ENCODE measurements at places on chromosomes 3 and 15.
A peak's percentile ranks its signal among the peaks of the same experiment; 100 is the strongest.

GRCh38 chr3:121735047-121735696 lies 14.4 kb downstream of the GOLGB1 start:
- H3K36me3 ChIP-seq, result peaks cover 5% of the 10 kb centered on the region
- H3K27me3 ChIP-seq, result no peaks in the 10 kb centered on the region
- H3K27ac ChIP-seq, result no peak overlapping the region
- no peaks in the 10 kb centered on the region for H3K4me1 ChIP-seq

DNA sequence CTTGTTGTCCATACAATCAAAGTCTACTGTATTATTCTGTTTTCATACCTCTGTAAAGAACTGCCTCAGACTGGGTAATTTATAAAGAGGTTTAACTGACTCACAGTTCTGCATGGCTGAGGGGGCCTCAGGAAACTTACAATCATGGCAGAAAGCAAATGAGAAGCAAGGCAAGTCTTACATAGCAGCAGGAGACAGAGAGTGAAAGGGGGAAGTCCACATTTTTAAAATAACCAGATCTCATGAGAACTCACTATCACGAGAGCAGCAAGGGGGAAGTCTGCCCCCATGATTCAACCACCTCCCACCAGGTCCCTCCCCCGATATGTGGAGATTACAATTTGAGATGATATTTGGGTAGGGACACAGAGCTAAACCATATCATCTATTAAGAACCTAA lies 724.6 kb upstream of the CBLB start:
- H3K4me1 ChIP-seq, result peaks cover 4% of the 10 kb centered on the region
- no peak overlapping the region for H3K27ac ChIP-seq
- no peak overlapping the region for H3K4me3 ChIP-seq

- H3K27ac ChIP-seq, result no peak overlapping the region
- no peak overlapping the region for H3K4me3 ChIP-seq
- no peaks in the 10 kb centered on the region for H3K36me3 ChIP-seq
- no peaks in the 10 kb centered on the region for H3K4me1 ChIP-seq
- DNase-seq, result no peak
These were observed 1031.1 kb downstream of the NTRK3 start for GRCh38 chr15:87225436-87225835.

DNA sequence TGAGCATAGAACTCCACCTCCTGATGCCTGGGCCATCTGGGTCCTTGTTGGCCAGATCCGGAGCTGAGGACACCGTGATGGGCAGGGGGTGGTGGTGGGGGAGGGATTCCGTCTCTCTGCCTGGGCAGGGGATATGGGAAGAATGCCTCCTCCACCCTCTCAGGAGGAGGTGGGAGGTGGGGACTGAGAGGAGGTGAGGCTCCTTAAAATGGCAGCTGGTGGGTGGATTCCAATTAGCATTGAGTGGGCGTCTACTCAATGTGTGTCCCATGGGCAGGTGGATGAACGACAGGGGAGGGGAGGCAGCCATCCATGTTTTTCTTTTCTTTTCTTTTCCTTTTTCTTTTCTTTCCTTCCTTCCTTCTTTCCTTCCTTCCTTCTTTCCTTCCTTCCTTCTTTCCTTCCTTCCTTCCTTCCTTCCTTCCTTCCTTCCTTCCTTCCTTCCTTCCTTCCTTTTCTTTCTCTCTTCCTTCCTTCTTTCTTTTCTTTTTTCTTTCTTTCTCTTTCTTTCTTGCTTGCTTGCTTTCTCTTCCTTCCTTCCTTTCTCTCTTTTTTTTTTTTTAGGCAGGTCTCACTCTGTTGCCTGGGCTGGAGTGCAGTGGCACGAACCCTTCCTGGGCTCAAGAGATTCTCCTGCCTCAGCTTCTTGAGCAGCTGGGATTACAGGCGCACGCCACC lies 5.0 kb downstream of the SLC28A1 start:
- no peak overlapping the region for H3K4me3 ChIP-seq
- no peak overlapping the region for H3K27ac ChIP-seq
- no peak for DNase-seq
- no peaks in the 10 kb centered on the region for H3K36me3 ChIP-seq
- H3K27me3 ChIP-seq, result no peaks in the 10 kb centered on the region

GRCh38 chr3:32488474-32489008 lies 14.1 kb downstream of the CMTM6 start:
- no peak for DNase-seq
- H3K27ac ChIP-seq, result no peak overlapping the region
- H3K4me1 ChIP-seq, result no peaks in the 10 kb centered on the region
- no peaks in the 10 kb centered on the region for H3K36me3 ChIP-seq
- H3K4me3 ChIP-seq, result no peak overlapping the region
- H3K27me3 ChIP-seq, result no peaks in the 10 kb centered on the region

GRCh38 chr3:23553353-23553752 lies 252.4 kb upstream of the UBE2E1 start:
- no peak overlapping the region for H3K4me3 ChIP-seq
- H3K27ac ChIP-seq, result no peak overlapping the region
- H3K27me3 ChIP-seq, result no peaks in the 10 kb centered on the region
- no peaks in the 10 kb centered on the region for H3K4me1 ChIP-seq
- no peak for DNase-seq
- H3K36me3 ChIP-seq, result no peaks in the 10 kb centered on the region

GRCh38 chr3:187728940-187729583 lies 16.2 kb downstream of the BCL6 start:
- no peak for DNase-seq
- no peaks in the 10 kb centered on the region for H3K4me1 ChIP-seq
- peaks cover 21% of the 10 kb centered on the region for H3K36me3 ChIP-seq
- H3K27me3 ChIP-seq, result no peaks in the 10 kb centered on the region
- H3K4me3 ChIP-seq, result no peak overlapping the region

DNA sequence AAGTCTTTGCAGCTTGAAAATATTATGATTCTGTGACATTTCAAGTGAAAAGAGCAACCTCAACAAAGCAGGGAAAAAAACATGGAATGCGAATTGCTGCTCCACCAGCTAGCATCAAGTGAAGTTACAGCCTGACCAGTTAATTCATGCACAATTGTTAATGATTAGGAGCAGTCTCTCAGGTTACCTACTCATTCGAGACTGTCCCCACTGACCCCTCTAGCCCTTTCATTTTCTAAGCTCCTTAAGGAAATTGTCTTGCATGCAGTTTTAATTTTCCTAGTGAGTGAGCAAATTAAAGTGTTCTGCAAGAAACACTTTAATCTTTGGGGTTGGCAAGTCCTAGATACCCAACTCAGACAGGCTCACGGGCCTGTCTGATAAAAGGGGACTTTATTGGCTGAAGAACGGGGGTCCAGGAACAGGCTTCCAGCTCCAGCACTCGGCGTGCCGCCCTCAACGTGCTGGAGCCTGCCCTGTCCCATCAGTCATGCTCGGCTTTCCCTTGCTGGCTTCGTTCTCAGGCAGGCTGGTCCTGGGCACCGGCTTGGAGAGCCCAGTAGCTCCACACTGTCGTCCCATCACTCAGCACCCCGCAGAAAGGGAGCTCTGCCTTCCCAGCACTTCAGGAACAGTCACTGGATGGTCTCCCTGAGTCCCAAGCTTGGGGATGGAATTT lies 18.3 kb downstream of the PODXL2 start:
- H3K4me3 ChIP-seq, result no peak overlapping the region
- no peaks in the 10 kb centered on the region for H3K27me3 ChIP-seq

GRCh38 chr3:171672538-171672937 lies 137.7 kb downstream of the PLD1 start:
- no peak for DNase-seq
- H3K36me3 ChIP-seq, result peaks cover 41% of the 10 kb centered on the region
- no peak overlapping the region for H3K4me3 ChIP-seq
- no peaks in the 10 kb centered on the region for H3K27me3 ChIP-seq
- H3K27ac ChIP-seq, result no peak overlapping the region

GRCh38 chr3:40720863-40721262 lies 196.1 kb downstream of the ZNF621 start:
- no peak for DNase-seq
- H3K36me3 ChIP-seq, result no peaks in the 10 kb centered on the region
- H3K27me3 ChIP-seq, result no peaks in the 10 kb centered on the region

GRCh38 chr15:68429691-68430470 lies 2.1 kb downstream of the ITGA11 start:
- peaks cover 6% of the 10 kb centered on the region for H3K4me1 ChIP-seq
- H3K27me3 ChIP-seq, result peaks cover 28% of the 10 kb centered on the region
- H3K27ac ChIP-seq, result no peak overlapping the region
- no peaks in the 10 kb centered on the region for H3K36me3 ChIP-seq
- no peak overlapping the region for H3K4me3 ChIP-seq

DNA sequence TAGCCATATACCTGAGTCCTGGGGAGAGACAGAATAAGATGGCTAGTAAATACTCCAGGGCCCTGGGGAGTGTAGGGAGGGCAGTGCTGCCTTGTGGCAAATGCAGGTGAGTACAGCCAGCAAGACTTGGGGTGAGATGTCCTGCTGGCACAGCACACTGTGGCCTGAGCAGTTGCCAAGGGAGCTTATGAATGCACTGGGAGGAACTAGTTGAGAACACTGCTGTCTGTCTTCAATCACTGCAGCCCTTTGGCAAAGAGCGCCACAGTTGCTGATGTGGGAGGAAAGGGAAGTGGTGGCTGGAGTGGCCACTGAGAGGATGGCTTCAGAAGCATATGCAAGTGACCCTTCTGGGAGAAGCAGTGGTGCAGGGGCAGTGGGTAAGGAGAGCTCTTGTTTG lies 264.6 kb downstream of the RORA start:
- H3K36me3 ChIP-seq, result no peaks in the 10 kb centered on the region
- no peak overlapping the region for H3K27ac ChIP-seq
- peaks cover 12% of the 10 kb centered on the region for H3K4me1 ChIP-seq
- H3K27me3 ChIP-seq, result no peaks in the 10 kb centered on the region
- H3K4me3 ChIP-seq, result no peak overlapping the region
- no peak for DNase-seq

- no peak for DNase-seq
- H3K27ac ChIP-seq, result peak overlapping the region; percentile 55
- H3K4me3 ChIP-seq, result no peak overlapping the region
- peaks cover 39% of the 10 kb centered on the region for H3K4me1 ChIP-seq
These were observed 38.6 kb downstream of the CLEC3B start for GRCh38 chr3:45064512-45065372.

- no peaks in the 10 kb centered on the region for H3K36me3 ChIP-seq
- no peak for DNase-seq
- H3K27ac ChIP-seq, result peak overlapping the region; percentile 76
- H3K4me1 ChIP-seq, result peaks cover 80% of the 10 kb centered on the region
- no peak overlapping the region for H3K4me3 ChIP-seq
These were observed 9.9 kb downstream of the ARL6IP5 start for GRCh38 chr3:69094467-69095205.

DNA sequence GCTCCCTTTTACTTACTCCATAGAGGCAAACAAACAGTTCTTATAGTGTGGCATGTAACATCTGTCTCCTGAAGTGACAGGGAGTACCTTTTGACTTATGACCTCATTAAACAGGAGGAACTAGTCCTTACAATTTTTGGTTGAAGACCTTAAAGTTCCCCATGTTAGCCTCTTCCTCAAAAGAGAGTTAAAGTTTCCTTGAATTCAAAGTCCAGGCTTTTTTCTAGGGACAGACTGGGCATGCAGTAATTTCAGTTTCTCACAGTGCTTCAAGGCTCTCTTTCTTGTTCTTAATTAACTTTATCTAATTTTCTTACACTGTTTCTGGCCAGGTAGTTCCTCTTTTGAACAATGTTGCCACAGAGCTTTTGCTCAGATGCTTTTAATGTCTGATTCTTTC lies 12.1 kb downstream of the GOLM2 start:
- H3K4me3 ChIP-seq, result no peak overlapping the region
- DNase-seq, result no peak
- H3K36me3 ChIP-seq, result no peaks in the 10 kb centered on the region
- no peak overlapping the region for H3K27ac ChIP-seq
- H3K4me1 ChIP-seq, result peaks cover 8% of the 10 kb centered on the region

- no peaks in the 10 kb centered on the region for H3K36me3 ChIP-seq
- H3K27ac ChIP-seq, result no peak overlapping the region
- no peaks in the 10 kb centered on the region for H3K4me1 ChIP-seq
- no peak for DNase-seq
These were observed 113.2 kb upstream of the FGF7 start for GRCh38 chr15:49309889-49310288.

- no peaks in the 10 kb centered on the region for H3K4me1 ChIP-seq
- no peak overlapping the region for H3K4me3 ChIP-seq
- no peak overlapping the region for H3K27ac ChIP-seq
These were observed 41.3 kb downstream of the CDAN1 start for GRCh38 chr15:42695527-42696071.

GRCh38 chr3:158732856-158733200 lies 571 bp upstream of the RARRES1 start:
- H3K27me3 ChIP-seq, result no peaks in the 10 kb centered on the region
- peak overlapping the region; percentile 66 for H3K4me3 ChIP-seq
- H3K36me3 ChIP-seq, result no peaks in the 10 kb centered on the region
- DNase-seq, result no peak

GRCh38 chr3:191473661-191474198 lies 12.8 kb downstream of the PYDC2 start:
- no peak overlapping the region for H3K4me3 ChIP-seq
- DNase-seq, result no peak
- H3K4me1 ChIP-seq, result no peaks in the 10 kb centered on the region
- no peaks in the 10 kb centered on the region for H3K27me3 ChIP-seq
- no peaks in the 10 kb centered on the region for H3K36me3 ChIP-seq

DNA sequence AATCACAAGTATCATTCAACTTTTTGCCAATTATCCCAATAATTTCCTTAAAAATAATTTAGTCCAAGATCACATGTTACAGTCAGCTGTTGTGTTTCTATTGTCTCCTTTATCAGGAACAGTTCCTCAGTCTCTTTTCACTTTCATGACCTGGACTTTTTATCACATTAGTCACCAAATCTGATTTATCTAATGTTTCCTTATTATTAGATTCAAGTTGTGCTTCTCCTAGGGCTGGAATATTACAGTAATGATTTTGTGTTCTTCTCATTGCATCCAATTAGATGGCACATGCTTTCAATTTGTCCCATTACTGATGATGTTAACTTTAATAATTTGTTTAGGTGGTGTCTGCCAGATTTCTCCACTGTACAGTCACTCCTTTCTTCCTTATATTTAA lies 66.3 kb upstream of the DCBLD2 start:
- H3K4me3 ChIP-seq, result no peak overlapping the region
- no peak overlapping the region for H3K27ac ChIP-seq
- no peaks in the 10 kb centered on the region for H3K4me1 ChIP-seq
- no peaks in the 10 kb centered on the region for H3K27me3 ChIP-seq

GRCh38 chr3:130811557-130811956 lies 64.9 kb upstream of the PIK3R4 start:
- H3K27me3 ChIP-seq, result no peaks in the 10 kb centered on the region
- no peak overlapping the region for H3K27ac ChIP-seq

- H3K36me3 ChIP-seq, result no peaks in the 10 kb centered on the region
- no peak for DNase-seq
- no peaks in the 10 kb centered on the region for H3K4me1 ChIP-seq
- H3K27me3 ChIP-seq, result no peaks in the 10 kb centered on the region
- no peak overlapping the region for H3K27ac ChIP-seq
These were observed 209.9 kb upstream of the CTNNB1 start for GRCh38 chr3:40989141-40990061.

DNA sequence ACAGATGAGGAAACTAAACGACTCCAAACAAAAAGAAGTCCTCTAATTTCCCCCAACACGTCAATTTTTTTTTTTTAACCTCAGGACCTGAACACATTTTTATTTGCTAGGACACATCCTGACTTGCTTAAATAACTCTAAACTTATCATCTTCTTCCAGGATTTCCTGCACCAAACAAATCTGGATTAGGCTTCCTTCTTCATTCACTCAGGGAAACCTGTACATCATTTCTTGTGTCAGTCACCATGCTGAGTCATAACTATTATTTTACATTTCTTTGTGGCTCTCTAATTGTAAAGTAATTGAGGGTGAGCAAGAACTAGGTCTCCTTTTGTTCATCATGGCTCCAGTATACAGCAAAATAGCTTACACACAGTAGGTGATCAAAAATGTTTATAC lies 433.4 kb upstream of the GBE1 start:
- H3K4me1 ChIP-seq, result no peaks in the 10 kb centered on the region
- no peaks in the 10 kb centered on the region for H3K36me3 ChIP-seq
- H3K4me3 ChIP-seq, result no peak overlapping the region
- no peak for DNase-seq
- no peaks in the 10 kb centered on the region for H3K27me3 ChIP-seq

Measured in tibial nerve (tissue), 4 donors.